ENCODE measurements at places on chromosomes 1 and 21. TPM values are rescaled to one million over a fixed set of nuclear protein-coding genes. Genes with fewer than 3 reads are reported as not detected.
A peak's percentile ranks its signal among the peaks of the same experiment; 100 is the strongest.

Gene INSRR
- 0.14 TPM for total RNA-seq

- DNase-seq, result no peak
Measured at GRCh38 chr1:36464605-36465393, 615 bp upstream of the MRPS15 start.

- no peak for DNase-seq
Measured at GRCh38 chr21:37575580-37575979, 209.0 kb downstream of the DYRK1A start.

DNA sequence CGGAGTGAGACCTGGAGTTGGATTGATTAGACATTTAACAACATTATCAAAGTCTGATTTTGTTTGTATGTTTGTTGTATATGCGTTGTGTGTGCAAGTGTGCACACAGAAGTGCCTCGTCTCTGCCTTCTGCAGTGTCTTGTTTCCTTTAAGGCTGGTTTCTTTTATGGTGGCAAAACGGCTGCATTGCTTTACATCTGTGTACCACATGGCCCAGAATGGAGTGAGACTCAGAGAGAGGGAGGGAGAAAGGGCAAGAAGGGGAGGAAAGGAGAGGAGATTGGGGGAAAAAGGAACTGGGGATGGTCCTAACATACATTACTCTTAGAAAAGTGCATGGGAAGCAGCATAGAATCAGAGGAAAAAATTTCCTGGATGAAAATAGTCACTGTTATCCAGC lies 99.7 kb upstream of the WLS start:
- no peak for DNase-seq

DNA sequence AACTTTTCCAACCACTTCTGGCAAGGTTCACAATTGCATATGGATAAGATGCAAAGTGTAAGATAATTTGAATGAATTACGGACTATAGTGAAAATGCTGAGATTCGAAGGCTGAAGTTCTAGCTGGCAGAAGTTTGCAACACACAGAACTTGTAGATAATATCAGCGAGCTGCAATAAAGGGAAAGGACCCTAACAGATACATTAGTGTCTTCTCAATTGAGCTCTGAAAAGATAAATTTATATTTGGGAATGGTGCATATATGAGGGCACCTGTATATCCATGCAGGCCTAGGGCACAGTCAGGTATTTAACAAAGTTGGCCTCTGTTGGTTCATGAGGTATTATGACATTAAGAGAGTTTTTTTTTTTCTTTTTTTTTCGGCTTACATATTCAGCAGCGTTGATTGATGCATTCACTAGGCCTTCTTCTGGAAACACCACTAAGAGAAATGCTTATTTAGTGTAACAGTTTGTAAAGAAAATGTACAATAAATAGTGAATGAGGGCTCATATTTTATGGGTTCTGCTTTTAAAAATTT lies 2.2 kb downstream of the NFIA start:
- DNase-seq, result no peak

DNA sequence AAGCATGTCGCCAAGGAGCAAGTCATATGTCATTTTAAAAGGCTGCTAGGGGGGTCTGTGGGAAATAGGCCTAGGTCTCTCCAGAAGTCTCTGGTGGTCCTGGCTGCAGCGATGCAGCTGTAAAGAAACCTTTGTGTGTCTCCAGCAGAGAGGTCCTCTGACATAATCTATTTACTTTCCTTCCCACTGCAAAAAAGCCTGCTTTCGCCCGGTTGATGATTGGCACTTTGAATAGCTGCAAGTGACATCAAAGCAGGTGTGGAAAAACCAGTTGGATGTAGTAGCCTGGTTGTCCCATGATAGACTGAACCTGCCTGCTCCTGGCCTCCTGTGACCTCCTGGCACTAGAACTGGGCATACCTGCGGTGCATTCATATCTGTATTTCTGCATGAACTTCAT lies 13.8 kb downstream of the RASSF5 start:
- no peak for DNase-seq

- DNase-seq, result peak; percentile 25
Measured at GRCh38 chr1:167152192-167152876, 58.5 kb downstream of the STYXL2 start.

DNA sequence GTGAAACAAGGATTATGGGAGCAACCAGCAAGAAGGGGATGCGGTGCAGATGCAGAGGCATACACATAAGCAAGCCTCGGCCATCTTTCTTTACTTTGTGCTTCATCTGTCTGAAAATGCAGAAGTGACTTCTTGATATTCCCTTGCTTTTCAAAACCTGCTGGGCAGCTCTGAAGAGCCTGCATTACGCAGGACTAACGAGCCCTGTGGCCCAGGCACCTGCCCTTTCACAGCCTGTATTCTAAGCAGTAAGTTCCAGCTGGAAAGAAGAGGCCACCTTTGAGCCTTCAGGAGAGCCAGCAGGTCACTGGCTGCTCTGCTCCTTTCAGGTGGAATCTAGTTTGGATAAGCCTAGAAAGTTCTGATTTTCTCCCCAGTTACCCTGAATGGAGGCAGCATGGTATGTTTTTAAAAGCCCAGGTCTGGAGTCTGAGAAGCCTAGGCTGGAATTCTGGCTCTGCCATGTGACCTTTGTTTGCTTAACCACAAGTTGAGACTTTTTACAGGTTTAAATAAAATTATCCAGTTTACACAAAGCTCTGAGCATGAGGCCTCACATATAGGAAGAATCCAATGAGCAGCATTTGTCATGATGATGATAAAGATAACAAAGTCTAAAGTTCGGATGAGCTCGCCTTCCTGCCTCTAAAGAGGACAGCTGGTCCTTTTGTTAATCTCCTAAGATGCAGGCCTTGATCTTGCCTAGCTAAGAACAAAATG lies 122.9 kb downstream of the UBR4 start:
- no peak for DNase-seq

DNA sequence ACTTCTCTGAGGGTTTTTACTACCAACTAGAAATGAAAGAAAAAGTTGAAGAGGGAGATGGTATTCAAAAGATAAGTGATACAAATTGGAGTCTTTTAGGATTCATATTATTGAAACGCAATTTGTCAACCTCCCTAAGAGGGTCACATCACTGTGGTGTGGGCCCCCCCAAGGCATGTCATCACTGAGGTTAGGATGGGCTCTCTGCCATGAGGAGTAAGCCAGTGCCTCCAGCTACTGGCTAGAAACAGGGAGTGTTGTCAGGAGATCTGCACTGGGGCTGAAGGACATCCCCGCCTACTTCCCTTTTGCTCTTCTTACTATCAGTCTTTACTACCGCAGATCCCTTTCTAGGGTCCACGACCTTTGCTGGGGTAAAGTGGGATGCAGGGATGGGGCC lies 25.9 kb downstream of the ITSN1 start:
- DNase-seq, result no peak

- no peak for DNase-seq
Measured at GRCh38 chr21:42147386-42148020, 71.4 kb upstream of the ABCG1 start.

Gene PDE4DIP
- total RNA-seq, result 21.0 TPM

GRCh38 chr1:157090196-157090647 lies 9.4 kb downstream of the ETV3L start:
- peak; percentile 94 for DNase-seq

Gene NEXN
- total RNA-seq, result 3.6 TPM

GRCh38 chr1:155126556-155127104 lies 1.0 kb upstream of the EFNA1 start:
- peak; percentile 64 for DNase-seq

Gene HES2
- not detected for total RNA-seq

- no peak for DNase-seq
Measured at GRCh38 chr21:35619184-35619583, 441.1 kb downstream of the SETD4 start.
